ENCODE measurements at places on chromosomes 1 and 21.
A peak's percentile ranks its signal among the peaks of the same experiment; 100 is the strongest.

DNA sequence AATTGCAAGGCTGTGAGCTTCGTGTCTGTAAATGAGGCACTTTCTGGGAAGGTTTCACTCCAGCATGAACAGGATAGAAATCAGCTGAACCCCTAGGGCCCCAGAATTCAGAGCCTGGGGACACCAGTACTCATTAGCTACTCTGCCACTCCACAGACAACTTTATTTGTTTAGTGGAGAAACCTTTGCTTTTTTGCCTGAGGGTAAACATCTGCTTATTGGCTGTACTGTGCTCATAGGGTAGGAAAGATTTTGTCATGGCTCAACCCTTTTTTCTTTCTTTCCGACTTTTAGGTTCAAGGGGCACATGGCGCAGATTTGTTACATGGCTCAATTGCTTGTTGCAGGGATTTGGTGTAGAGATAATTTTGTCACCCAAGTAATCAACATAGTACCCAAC lies 138.4 kb upstream of the BACE2 start:
- no peak for DNase-seq

DNA sequence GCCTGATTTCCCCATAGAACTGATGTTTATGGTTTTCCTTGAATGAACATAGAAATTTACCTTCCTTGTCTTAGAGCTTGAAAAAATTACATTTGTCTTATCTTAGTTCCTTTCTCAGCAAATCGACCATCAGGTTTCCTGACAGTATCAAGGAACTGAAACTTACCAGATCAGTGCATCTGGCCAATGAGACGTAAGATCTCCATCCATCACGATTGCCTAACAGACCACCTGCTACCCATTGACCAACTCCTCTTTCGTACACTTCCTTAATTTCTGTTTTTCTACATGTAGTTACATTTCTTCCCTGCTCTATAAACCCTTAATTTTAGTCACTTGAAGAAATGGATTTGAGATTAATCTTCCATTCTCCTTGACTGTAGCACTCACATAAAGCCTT lies 57.4 kb upstream of the TMPRSS15 start:
- no peak for DNase-seq

DNA sequence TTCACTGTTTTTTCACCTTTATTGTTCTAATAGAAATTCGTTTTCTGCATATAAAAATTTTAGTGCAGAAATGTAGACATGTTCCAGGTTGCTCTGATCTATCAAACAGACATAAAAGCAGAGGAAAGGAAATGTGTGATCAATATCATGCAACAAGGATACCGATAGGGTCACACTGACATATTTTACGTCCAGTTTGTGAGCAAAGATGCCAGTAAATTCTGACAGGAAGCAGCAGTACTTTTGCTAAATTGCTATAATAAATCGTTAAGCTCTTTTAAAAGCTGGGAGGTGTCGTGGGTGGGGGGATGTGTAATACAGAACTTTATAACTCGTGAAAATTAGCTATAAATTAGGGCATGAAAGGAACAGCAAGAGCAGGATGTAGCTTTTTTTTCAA lies 955.2 kb downstream of the BRINP3 start:
- DNase-seq, result no peak

DNA sequence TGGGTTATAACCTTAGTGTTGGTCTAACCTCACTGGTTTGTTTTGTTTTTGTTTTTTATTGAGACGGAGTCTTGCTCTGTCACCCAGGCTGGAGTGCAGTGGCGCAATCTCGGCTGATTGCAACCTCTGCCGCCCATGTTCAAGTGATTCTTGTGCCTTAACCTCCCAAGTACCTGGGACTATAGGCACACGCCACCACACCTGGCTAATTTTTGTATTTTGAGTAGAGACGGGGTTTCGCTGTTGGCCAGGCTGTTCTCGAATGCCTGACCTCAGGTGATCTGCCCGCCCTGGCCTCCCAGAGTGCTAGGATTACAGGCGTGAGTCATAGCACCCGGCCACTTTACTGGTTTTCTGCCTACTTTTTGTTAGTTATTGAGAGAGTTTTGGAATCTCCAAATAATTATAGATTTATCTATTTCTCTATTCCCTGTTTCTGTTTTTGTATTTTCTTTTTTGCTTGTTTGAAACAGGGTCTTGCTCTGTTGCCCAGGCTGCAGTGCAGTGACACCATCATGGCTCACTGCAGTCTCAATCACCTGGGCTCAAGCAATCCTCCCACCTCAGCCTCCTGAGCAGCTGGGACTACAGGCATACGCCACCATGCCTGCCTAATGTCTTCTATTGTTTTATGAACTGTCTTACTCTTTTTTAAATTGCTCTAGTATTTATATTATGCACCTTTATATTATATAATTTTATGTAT lies 21.4 kb downstream of the SMG7 start:
- no peak for DNase-seq

- no peak for DNase-seq
Measured at GRCh38 chr1:58991305-58991704, 207.5 kb upstream of the JUN start.

DNA sequence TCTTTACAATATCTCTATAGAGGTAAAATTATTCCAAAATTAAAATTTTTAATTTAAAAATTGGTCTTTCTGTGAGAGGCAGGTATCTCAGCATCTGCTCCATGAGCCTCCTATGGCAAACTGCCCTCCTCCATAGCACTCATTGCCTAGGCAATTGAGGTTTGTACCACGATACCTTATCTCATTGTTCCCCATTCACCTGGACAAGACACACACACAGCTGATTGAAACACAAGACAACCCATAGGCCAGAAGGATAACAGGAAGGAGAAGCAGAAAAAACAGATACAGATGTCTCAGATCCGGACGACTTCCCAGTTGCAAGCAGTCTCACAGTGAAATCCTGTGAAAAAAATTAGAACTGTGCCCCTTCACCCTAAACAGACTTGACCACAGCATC lies 24.3 kb downstream of the RHBDL2 start:
- DNase-seq, result no peak

GRCh38 chr1:115426956-115427355 lies 88.9 kb upstream of the NGF start:
- no peak for DNase-seq

- DNase-seq, result no peak
Measured at GRCh38 chr21:34360488-34361241, 3.1 kb upstream of the KCNE2 start.

GRCh38 chr1:247417831-247418230 lies 1.9 kb downstream of the NLRP3 start:
- no peak for DNase-seq

DNA sequence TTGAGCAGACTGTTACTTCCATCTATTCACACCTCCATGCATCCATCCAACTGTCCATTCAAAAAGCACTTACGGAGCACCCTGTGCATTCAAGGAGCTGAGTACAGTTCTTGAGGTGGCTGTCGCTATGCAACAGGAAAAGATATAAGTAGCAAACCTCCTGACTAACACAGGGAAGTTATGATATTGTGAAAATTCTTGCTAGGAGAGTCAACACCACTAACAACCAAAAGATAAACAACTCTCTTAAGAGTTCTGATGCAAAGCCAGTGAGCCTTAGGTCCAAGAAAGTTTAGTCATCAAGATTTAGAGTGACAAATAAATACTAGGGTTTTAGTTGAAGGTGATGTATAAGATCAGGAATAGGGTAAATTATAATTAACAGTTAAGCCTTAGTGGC lies 44.5 kb upstream of the TRIM45 start:
- no peak for DNase-seq

DNA sequence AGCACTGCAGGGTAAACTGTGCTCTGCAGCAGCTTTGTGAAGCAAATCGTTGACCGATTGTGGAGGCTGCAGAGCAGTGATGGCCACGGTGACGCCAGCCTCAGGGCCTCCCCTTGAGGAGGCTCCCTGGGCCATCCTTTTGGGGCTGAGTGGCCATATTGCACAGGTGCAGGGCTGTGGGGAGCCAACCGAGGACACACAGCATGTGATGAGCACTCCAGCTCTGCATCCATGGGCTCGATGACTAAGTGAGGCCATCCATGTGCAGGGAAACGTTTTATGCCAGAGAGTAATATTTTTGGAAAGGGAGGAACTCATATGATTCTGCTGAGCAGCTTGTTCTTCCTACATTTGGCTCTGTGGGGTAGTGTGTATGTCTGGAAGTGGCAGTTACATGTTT lies 24.6 kb downstream of the KCNK1 start:
- DNase-seq, result no peak

DNA sequence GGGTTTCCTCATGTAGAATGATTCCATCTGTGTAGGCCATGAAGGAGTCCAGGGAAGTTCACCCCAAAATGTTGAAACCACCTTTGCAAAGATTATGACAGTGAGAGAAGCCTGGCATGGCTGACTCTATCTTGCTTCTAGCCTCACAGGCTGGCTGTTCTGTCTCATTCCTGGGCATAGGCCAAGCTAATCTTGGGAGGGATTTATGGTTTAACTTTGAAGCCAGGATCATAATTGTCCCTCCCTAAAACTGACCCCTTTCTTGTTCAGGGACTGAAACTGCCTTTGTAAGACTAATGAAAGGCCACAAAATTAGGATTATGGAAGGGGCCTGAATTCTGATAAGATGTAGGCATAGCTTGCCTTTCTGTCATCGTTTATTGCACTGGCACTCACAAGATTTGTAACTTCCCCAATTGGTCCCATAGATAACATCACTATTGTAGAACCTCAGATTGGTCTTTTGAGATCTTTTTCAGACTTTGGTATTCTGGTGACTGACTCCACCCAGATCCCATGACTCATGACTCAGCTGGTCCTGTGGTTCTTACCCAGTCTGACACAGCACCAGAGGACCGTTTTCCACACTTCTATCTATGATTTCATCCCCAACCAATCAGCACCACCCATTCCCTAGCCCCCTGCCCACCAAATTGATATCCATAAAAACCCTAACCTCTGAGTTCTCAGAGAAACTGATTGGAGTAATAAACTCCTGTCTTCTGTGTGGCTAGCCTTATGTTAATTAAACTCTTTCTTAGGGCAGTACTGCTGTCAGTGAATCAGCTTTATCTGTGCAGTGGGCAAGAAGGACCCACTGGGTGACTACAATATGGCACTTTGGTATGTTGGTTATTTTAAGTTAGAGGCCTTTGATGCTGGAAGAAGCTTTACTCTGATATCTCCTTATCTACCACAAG lies 13.6 kb upstream of the LAMTOR5 start:
- no peak for DNase-seq

DNA sequence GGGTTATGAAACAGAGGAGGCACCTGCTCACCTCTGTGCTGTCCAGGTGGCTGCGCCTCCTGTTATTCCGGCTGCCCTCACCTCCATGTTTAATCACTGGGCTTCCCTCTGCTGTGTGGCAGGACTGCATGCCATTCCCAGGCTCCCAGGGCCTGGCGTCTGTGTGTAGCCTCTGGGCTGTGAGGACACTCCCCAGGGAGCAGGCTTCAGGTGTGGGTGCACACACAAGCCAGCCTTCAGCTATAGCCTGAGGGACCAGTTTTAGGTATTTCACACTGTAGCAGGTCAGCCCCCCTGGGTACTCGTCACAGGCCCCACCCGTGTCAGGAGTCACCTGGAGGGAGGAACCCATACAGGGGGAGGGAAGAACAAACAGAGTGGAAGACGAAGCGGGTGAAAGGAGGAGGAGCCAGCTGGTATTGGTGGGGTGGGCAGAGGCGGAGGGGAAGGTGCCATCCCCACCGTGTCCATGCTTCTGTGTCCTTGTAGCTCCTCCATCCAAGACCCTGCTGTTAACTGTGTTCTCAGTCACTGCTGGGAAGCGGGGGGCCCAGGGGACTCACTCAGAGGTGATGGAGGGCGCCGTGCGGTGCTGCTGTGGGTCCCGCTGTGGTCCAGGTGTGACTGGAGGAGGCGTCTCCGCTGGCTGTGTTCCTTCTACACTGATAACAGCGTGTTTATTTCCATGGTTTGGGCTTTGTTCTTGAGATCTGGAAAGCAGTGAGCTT lies 158.6 kb downstream of the PGBD5 start:
- no peak for DNase-seq

DNA sequence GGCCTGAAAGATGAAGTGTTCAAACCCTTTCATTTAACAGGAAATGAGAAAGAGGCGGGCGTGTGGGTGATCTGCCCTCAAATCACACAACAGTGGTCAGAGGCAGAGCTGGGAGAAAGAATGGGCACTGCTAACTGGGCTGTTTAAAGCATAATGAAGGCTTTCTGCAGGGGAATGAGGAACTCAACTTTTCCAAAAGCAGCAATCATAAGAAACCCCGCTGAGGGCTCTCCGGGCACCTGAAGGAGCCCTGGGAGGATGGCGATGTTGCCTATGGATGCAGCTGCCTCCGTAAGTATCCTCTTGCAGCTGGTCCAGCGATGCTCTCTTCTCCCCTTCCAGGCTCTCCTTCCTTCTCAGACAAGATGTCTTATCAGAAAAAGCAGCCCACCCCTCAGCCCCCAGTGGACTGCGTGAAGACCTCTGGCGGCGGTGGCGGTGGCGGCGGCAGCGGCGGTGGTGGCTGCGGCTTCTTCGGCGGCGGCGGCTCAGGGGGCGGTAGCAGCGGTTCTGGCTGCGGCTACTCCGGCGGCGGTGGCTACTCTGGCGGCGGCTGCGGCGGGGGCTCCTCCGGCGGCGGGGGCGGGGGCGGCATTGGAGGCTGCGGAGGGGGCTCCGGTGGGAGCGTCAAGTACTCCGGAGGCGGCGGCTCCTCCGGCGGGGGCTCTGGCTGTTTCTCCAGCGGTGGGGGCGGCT lies 1.2 kb downstream of the LORICRIN start:
- no peak for DNase-seq

GRCh38 chr1:228372183-228373003 lies 34.2 kb downstream of the TRIM11 start:
- DNase-seq, result no peak

GRCh38 chr1:47436304-47436978 lies 1.4 kb upstream of the FOXD2 start:
- DNase-seq, result peak; percentile 62

DNA sequence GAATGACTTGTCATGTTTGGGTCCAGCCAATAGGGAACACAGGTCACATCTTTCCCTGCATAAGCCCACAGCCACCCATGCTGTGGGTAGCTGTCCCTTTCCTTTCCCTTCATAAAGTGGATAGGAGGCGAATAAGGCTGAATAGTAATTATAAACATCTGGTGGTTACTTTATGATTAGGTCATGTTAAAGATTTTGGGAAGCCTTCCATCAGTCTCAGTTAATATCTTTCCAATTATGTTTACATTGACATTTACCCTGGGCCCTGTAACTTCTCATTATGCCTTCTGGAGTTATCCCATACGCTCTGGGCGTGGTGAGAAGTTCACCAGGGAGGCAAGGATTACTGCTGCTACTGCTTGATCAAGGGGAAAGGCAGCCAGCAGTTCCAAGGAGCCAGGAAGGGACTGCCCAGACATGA lies 197.2 kb downstream of the HLX start:
- no peak for DNase-seq

- DNase-seq, result no peak
Measured at GRCh38 chr1:77834771-77835334, 53.6 kb upstream of the NEXN start.

DNA sequence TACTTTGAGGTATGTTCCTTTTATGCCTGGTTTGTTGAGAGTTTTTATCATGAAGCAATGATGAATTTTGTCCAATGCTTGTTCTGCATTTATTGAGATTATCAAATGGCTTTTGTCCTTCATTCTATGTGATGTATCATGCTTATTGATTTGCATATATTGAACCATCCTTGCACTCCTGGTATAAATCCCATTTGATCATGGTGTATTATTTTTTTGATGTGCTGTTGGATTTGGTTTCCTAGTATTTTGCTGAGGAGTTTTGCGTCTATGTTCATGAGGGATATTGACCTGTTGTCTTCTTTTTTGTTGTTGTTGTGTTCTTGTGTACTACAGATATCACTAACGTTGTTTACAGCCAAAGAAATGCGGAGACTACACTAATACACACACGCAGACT lies 4.1 kb downstream of the DNAH14 start:
- DNase-seq, result no peak
